Upper lobe of left lung (tissue), 6 donors: ENCODE measurements at places on chromosomes 2 and 18. TPM values are rescaled to one million over a fixed set of nuclear protein-coding genes. Genes with fewer than 3 reads are reported as not detected.

The FBXO15 gene
- 2.6 TPM for total RNA-seq

The PDCD1 gene
- total RNA-seq: 1.4 TPM

The GAL3ST2 gene
- total RNA-seq: not detected

DNA sequence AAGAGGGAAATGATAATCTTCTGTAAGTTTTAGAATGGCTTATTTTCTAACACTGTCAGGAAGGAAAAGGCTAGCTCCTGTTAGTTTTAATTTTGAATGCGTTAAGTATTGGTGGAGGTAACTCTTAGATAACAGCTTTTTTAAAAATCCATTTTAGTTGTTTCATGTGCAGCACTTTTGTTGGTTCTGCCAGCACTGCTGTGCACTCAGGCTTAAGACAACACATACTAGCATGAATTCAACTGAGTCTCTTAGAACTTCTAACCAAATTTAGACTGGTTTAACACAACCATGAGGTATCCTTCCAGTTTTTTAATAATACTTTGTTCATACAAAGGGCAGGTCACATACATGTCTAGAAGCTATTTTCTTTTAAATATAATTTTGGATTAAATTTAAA lies 42.4 kb downstream of the ACVR1 start:
- peaks cover 31% of the 10 kb centered on the region for H3K4me1 ChIP-seq
- H3K27ac ChIP-seq: no peak overlapping the region
- H3K27me3 ChIP-seq: no peaks in the 10 kb centered on the region
- DNase-seq: no peak
- no peaks in the 10 kb centered on the region for H3K36me3 ChIP-seq
- H3K4me3 ChIP-seq: no peak overlapping the region

- no peaks in the 10 kb centered on the region for H3K27me3 ChIP-seq
- H3K27ac ChIP-seq: no peak overlapping the region
- no peak overlapping the region for H3K4me3 ChIP-seq
Observed at GRCh38 chr2:231524477-231525247, 5.6 kb downstream of the NMUR1 start.

DNA sequence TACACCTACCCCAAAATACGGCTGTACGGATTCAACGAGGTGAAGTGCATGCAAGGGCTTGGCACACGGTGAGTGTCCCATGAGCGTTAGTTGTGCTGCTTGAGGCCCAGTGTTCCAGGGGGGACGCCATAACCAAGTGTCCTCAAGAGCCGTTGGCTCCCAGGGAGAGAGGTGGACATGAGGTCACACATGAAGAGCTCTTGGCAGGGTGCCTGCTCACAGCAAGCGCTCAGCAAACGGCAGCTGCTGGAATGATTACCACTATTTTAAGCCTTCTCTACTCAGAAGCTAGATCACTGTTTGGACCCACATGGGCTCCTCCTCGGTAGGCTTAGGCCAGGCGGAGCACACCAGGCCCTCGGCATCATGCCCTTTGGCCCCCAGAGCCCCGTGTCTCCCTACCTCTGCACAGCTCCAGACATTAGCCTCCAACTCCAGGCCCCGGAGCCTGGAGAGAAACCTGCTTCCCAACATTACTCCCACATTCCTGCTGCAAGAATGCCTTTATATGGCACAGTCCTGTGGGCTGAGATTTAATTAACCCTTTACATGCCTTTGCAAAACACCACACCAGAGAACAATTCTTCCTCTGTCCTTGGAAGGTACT lies 68.4 kb upstream of the PPP1CB start:
- DNase-seq: peak; percentile 87
- peak overlapping the region; percentile 54 for H3K27ac ChIP-seq
- no peak overlapping the region for H3K4me3 ChIP-seq
- H3K4me1 ChIP-seq: peaks cover 17% of the 10 kb centered on the region
- H3K36me3 ChIP-seq: no peaks in the 10 kb centered on the region
- H3K27me3 ChIP-seq: no peaks in the 10 kb centered on the region

DNA sequence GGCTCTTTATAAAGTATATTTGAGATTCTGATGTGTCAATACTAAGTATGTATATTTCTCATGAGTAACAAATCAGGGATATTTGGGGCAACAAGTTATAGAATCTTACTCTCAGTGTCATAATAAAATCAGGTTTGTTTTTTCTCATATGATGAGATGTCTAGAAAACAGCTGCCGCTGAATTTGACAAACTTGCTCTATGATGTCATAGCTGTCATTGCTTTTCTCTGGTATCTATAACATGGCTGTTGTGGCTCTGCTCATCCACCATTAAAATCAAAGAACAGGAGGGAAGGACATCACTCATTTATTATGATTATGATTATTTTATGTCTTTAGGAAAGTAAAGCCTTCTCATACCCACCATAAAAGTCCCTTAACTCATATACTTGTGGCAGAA lies 417.2 kb upstream of the LRRTM4 start:
- H3K4me3 ChIP-seq: no peak overlapping the region
- H3K27ac ChIP-seq: no peak overlapping the region
- no peaks in the 10 kb centered on the region for H3K27me3 ChIP-seq
- H3K36me3 ChIP-seq: no peaks in the 10 kb centered on the region
- H3K4me1 ChIP-seq: no peaks in the 10 kb centered on the region

- no peak overlapping the region for H3K4me3 ChIP-seq
- H3K36me3 ChIP-seq: no peaks in the 10 kb centered on the region
- no peaks in the 10 kb centered on the region for H3K27me3 ChIP-seq
- no peak overlapping the region for H3K27ac ChIP-seq
Observed at GRCh38 chr2:135202751-135203150, 150.7 kb downstream of the RAB3GAP1 start.

DNA sequence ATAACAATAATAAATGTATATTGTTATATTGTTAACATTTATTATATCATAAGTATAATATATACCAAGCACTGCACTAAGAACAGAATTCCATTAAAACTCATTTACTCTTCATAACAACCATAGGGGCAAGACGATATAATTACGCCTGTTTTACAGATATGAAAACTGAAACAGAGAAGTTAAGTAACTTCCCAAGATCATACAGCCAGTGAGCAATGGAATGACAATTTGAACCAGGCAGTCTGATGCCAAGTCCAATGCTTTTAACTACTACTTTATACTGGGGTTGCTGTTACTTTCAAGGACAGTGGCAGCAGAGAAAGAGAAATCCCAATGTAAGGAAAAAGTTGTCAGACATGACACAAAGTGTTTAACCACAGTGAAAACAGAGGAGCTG lies 338.8 kb upstream of the ID2 start:
- no peak overlapping the region for H3K4me3 ChIP-seq
- H3K36me3 ChIP-seq: no peaks in the 10 kb centered on the region
- no peaks in the 10 kb centered on the region for H3K4me1 ChIP-seq
- no peak for DNase-seq
- H3K27ac ChIP-seq: no peak overlapping the region
- no peaks in the 10 kb centered on the region for H3K27me3 ChIP-seq

- no peaks in the 10 kb centered on the region for H3K36me3 ChIP-seq
- peak overlapping the region; percentile 59 for H3K4me3 ChIP-seq
- peak; percentile 51 for DNase-seq
- H3K27ac ChIP-seq: no peak overlapping the region
- no peaks in the 10 kb centered on the region for H3K4me1 ChIP-seq
Observed at GRCh38 chr2:114661971-114662939, 219.8 kb downstream of the DPP10 start.

- peaks cover 10% of the 10 kb centered on the region for H3K36me3 ChIP-seq
- no peaks in the 10 kb centered on the region for H3K27me3 ChIP-seq
- H3K4me1 ChIP-seq: peaks cover 12% of the 10 kb centered on the region
- H3K4me3 ChIP-seq: peak within 1 kb of the TSS; percentile 85
- H3K27ac ChIP-seq: peak within 1 kb of the TSS; percentile 98
- peak; percentile 99 for DNase-seq
Observed at GRCh38 chr2:97663962-97664635, at the start of gene ACTR1B. Gene ACTR1B, minus strand, starts transcription at chr2:97664044. Its CDS starts 154 bp downstream, at chr2:97663890.

DNA sequence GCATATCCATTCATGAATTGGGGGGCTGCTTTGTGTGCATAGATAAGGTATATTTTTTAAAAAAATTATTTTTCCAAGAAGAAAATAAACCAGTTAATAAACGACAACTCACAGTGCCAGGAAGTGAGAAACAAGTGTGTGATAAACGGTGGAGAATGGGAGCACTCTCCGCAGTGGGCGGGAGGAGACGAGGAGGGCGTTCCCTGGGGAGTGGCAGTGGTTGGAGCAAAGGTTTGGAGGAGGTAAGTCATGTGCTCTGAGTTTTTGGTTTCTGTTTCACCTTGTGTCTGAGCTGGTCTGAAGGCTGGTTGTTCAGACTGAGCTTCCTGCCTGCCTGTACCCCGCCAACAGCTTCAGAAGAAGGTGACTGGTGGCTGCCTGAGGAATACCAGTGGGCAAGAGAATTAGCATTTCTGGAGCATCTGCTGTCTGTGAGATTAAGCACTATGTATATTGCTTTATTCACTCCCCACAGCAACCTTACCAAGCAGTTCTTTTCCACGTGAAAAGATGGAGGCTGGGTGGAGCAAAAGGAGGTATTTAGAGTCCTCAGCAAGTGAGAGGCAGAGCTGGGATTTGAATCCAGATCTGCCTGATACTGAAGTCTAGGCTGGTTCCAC lies 27.0 kb upstream of the CASP8 start:
- no peak for DNase-seq
- H3K4me1 ChIP-seq: peaks cover 43% of the 10 kb centered on the region
- H3K4me3 ChIP-seq: peak overlapping the region; percentile 2
- peak overlapping the region; percentile 80 for H3K27ac ChIP-seq
- H3K27me3 ChIP-seq: no peaks in the 10 kb centered on the region
- H3K36me3 ChIP-seq: no peaks in the 10 kb centered on the region

- no peaks in the 10 kb centered on the region for H3K27me3 ChIP-seq
- H3K4me3 ChIP-seq: no peak overlapping the region
Observed at GRCh38 chr2:53820711-53821110, 33.9 kb downstream of the ERLEC1 start.
